Cerebellar nuclear complex (tissue), 1 donor: ENCODE measurements at places on chromosomes 16 and 17.

DNA sequence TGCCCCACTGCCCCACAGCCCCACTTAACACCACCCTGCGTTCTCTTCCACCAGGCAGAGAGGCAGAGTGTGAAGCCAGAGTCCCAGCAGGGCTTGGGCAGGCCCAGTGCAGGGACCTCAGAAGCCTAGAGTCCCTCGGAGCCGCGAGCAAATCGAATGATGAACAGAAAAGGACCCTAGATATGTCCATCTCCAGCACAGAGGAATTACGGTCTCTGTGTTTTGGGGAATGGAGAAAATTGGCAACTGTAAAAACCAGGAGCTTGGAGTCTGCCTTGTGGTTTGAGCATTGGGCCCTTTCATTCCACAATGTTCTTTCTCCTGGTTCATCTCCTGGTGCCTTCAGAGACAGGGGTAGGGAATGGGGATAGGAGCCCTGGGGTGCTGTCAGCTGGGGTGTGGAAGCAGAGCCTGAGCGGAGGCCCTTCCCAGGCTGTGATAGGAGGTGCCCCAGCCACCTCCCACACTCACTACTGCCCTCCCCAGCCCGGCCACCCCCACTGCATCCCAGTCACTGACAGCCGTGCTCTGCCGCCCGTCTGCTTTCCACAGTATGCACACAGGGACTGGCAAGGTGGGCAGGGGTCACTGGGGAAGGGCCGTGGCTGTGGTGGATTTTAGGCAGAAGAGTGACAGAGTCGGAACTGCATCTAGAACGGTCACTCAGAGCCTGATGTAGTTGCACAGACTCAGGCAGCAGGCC lies 26.7 kb downstream of the TBX4 start:
- DNase-seq, result no peak

GRCh38 chr16:5560084-5560483 lies 462.5 kb upstream of the EEF2KMT start:
- DNase-seq, result no peak

GRCh38 chr16:80611930-80612327 lies 71.1 kb downstream of the DYNLRB2 start:
- DNase-seq, result no peak

DNA sequence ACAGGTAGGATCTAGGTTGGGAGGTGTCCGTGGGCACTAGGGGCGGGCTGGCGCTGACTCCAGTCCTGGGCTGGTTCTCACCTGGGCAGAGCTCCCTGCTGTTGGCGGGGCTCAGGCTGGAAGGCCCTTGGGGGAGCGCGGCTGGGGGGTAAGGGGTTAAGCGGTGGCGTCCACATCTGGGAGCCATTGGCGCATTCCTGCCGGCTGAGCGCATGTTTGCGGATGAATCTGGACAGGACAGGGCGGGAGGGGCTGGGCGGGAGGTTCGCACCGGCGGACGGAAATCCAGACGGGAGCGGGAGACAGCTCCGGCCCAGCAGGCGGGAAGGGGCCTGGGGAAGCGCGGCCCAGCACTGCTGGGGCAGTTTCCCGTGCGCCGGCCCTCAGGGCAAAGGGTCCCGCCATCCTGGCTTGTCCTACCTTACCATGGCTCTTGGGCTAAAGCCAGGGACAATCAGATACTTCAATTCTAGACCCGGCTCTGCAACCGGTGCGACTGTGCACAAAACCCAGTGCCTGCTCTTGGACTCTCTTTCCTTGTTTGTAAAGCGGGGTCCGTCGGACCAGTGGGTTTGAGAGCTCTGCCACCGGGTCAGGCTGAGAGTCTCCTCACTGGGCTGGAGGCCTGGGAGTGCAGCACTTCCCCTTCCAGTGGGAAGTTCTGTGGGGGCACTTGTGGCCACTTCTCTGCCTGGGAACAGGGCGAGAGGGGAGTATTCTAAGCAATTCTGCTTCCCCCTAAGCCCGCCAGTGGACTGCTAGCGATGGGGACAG lies 7.8 kb downstream of the RARA start:
- no peak for DNase-seq

GRCh38 chr16:3857189-3858043 lies 23.1 kb downstream of the CREBBP start:
- no peak for DNase-seq

DNA sequence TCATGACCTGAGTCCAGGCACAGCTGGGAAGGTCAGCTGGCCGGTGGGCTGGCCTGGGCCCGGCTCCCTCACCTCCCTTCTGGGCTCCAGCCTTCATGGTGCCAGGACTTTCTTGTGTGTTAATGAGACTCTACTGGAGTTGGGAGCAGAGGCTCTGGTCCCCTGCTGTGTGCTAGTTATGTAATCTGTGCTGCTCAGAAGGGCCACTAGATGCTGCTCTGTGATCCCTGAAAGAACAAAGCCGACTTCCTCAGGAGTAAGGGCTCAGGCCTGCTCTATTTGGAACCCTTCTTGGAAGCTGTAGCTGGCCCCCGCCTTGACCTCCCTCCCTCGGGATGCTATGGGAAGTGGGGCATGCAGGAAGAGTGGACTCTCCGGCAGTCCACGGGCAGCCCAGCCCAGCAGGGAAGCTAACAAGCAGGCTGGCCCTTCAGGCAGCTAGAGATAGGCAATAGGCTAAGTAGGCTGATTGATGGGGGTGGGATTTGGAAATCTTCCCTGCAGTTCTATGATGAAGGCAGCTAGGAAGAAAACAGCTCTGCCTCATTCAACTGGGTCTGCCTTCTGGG lies 3.3 kb upstream of the CDK5R1 start:
- DNase-seq, result peak; percentile 15

GRCh38 chr16:19274165-19274797 lies 11.2 kb upstream of the CLEC19A start:
- no peak for DNase-seq

- no peak for DNase-seq
Measured at GRCh38 chr16:21964353-21964752, 11.2 kb downstream of the UQCRC2 start.

DNA sequence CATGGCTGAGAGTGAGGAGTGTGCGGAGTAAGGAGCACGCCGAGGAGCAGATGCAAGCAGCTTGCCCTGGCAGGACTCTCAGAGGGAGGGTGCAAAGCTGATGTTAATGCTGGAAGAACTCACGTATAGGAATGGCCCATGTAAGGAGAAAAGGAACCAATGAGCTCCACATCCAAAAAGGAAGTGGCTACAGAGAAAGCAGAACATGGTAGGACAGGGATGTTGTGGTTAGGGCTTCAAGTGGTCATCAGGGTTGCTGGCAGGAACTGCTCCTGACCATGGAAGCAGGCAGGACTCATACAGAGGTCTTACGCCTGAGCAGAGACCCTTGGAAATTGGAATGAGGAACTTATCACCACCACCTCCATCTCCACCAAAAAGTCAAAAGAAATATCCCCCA lies 5.2 kb downstream of the MYO1D start:
- DNase-seq, result no peak

DNA sequence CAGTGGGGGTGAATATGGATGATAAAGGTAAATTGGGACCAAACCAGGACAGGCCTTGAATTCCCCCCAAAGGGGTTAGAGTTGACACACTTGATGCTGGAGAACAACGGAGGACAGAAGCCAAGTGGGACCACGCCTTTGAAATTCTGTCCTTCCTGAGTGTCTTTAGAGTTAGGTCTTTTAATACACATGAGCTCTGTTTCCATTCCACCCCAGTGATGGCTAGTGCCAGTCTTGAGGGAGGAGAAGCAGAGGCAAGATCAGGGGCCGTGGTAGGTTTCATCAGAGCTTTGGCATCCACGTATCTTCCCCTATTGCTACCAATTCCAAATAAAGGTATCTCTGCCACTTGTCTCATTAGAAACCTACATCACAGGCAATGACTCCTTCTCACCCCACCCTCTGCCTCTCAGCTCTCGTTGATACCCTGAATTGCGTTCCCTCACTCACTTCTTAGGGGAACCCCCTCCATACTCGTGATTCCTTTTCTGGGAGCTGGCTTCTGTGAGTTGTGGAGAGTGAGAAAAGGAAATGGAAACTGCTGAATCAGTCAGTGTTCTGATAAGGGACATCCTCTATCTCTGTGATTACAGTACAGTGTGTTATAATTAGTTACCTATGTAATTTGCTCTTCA lies 2.4 kb upstream of the CCL3L1 start:
- DNase-seq, result no peak

GRCh38 chr17:63926164-63926563 lies 6.0 kb downstream of the CD79B start:
- no peak for DNase-seq
